Ascending aorta (tissue), 2 donors: ENCODE measurements at places on chromosomes 16 and 17.

DNA sequence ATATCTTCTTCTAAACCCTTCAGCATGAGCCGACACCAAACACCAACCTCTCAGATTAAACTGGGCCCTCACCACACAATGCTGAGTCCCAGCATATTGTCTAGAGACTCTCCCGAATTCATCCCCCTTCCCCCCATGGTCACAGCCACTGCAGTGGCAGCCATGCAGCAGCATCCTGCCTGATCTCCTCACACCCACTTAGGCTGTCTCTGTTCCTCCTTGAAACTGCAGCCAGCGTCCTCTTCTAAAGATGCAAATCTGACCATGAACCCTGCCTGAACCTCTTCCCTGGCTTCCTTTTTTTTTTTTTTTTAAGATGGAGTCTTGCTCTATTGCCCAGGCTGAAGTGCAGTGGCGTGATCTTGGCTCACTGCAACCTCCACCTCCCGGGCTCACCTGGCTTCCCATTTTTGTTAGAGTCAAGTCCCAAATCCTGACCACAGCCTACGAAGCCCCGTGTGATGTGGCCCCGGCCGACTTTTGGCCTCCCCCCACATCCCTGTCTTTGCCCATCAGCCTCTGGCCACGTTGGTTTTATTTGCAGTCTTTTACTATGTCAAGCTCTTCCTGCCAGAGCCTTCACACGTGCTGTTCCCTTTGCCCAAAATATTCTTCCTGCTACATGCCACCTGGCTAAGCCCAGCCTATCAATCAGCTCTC lies 2.8 kb downstream of the FA2H start:
- H3K27me3 ChIP-seq: peaks cover 11% of the 10 kb centered on the region
- no peak for DNase-seq
- no peak overlapping the region for H3K4me3 ChIP-seq
- peaks cover 6% of the 10 kb centered on the region for H3K4me1 ChIP-seq
- H3K36me3 ChIP-seq: no peaks in the 10 kb centered on the region

GRCh38 chr17:82053130-82053529 lies 1.4 kb downstream of the GPS1 start:
- peak overlapping the region; percentile 94 for H3K4me3 ChIP-seq
- no peak for DNase-seq
- H3K27me3 ChIP-seq: no peaks in the 10 kb centered on the region
- peaks cover 19% of the 10 kb centered on the region for H3K4me1 ChIP-seq

DNA sequence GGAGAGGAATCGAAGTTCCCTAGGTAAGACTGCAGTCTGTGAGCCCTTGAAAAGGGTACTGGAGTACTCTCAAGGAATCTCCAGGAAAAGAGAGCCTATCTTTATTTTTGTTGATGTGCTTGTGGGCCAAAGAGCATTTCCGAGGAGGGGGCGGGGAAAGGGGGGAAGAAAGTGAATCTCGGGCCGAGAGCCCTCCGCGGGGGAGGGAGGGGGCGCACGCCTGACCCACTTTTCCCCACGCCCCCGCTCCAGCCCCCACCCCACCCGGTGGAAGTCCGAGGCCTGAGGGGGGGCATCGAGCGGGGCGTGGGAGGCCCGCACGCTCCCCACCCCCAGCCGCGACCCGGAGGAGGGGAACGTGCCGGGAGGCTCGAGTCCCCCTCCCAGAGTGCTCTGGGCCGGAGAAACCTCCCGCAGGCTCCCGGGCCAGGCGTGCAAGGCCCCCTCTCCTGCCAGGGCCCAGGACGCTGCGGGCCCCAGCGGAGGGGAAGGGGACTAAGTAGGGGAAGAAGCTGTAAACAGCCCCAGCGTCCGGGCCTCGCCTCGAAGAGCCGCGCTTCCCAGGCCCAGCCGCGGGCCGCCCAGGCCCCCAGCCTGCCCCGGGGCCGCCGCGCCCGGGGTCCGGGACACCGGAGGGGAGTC lies 444 bp downstream of the HELZ start:
- H3K27ac ChIP-seq: peak overlapping the region; percentile 66
- H3K36me3 ChIP-seq: peaks cover under 1% of the 10 kb centered on the region
- DNase-seq: peak; percentile 49
- H3K4me3 ChIP-seq: peak overlapping the region; percentile 76
- no peaks in the 10 kb centered on the region for H3K27me3 ChIP-seq

DNA sequence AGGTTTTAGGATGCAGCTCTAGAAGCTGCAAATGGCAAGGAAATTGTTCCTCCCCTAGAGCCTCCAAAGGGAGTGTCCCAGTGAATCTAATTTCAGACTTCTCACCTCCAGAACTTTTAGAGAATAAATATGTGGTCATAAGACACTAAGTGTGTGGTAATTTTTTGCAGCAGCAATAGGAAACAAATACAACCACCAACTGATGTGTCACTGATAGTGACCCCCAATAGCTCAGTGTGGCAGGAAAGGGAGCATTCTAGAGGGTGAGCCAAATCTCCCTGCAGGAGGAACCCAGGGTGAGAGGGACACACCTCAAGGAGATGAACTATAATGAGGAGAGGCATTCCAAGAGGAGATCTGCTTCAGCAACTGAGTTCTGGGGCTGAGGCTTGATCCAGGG lies 4.1 kb downstream of the CCL4L2 start:
- no peak overlapping the region for H3K4me3 ChIP-seq
- no peaks in the 10 kb centered on the region for H3K36me3 ChIP-seq
- no peak for DNase-seq
- H3K27me3 ChIP-seq: no peaks in the 10 kb centered on the region

- no peaks in the 10 kb centered on the region for H3K27me3 ChIP-seq
- no peaks in the 10 kb centered on the region for H3K4me1 ChIP-seq
- DNase-seq: no peak
- no peaks in the 10 kb centered on the region for H3K36me3 ChIP-seq
- no peak overlapping the region for H3K4me3 ChIP-seq
- no peak overlapping the region for H3K27ac ChIP-seq
Observed at GRCh38 chr17:82892899-82893565, 53.2 kb upstream of the ZNF750 start.

DNA sequence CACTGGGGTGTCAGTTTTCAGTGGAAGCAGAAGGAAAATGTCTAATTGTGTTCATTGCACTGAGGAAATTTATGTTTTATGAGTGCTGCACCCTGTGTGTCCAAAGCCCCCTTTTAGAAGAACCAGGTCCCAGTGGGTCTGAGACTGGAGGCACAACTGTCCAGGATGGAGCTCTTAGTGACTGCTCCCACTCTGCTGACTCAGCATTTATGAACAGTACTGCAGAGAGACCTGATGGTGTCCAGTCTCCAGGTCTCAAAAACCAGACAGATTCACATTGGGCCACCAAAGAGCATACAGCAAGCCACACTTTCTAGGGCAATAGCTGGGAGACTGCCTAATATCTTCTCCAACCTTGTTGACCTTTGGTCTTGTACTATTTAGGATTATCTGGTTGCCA lies 321.9 kb downstream of the CBLN1 start:
- no peaks in the 10 kb centered on the region for H3K27me3 ChIP-seq
- DNase-seq: no peak

GRCh38 chr17:57666201-57666870 lies 78.8 kb downstream of the CCDC182 start:
- no peak overlapping the region for H3K27ac ChIP-seq
- H3K4me3 ChIP-seq: no peak overlapping the region
- H3K36me3 ChIP-seq: no peaks in the 10 kb centered on the region

DNA sequence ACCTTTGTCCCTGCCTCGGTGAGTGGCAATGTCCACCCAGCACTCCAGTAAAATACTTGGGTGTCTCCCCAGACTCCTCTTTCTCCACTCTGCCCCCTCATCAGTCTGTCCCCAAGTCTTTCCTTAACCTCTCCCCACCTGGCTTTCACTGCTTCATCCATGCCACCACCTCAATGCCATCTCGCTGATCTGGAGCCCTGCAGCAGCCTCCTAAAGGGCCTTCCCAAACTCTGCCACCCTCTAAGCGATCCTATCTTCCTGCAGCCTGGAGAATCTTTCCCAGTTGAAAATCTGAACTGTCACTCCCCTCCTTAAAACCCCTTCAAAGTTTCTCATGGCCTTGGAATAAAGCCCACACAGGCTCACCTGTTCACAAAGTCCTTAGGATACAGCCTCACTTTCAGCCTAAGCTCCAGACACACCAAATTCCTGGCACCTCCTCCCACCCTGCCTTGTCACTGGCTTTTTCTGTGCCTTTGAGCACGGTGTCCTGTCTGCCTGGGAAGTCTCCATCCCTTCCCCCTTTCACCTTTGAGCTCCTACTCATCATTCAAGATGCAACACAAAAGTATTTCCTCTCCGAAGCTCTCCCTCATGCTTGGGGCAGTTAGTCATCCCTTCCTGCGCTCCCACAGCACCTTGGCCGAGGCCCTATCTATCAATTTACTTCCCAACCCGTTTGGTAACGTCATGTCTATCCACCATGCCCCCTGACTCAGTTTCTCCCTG lies 2.8 kb downstream of the WNK4 start:
- no peak overlapping the region for H3K27ac ChIP-seq
- peaks cover 12% of the 10 kb centered on the region for H3K27me3 ChIP-seq
- H3K36me3 ChIP-seq: peaks cover 10% of the 10 kb centered on the region
- DNase-seq: no peak

DNA sequence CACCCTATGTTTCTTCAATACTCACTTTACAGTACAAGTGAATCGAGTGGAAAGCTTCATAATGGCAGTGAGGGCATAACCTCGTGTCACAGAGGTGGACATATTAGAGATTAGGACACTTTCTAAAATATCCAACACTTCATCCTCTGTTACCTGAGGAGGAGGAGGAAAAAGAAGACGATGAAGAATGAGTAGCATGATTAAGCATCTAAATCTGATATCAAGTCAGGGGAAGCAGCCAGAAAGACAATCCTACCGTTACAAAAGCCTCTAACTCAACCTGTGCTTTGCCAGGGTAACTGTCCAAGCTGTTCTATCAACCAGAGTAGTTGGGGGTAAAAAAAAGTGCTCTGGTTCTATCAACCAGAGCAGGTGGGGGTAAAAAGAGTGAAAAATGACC lies 23.7 kb upstream of the PHLPP2 start:
- peaks cover 63% of the 10 kb centered on the region for H3K36me3 ChIP-seq
- H3K27me3 ChIP-seq: no peaks in the 10 kb centered on the region
- no peaks in the 10 kb centered on the region for H3K4me1 ChIP-seq
- H3K27ac ChIP-seq: no peak overlapping the region

DNA sequence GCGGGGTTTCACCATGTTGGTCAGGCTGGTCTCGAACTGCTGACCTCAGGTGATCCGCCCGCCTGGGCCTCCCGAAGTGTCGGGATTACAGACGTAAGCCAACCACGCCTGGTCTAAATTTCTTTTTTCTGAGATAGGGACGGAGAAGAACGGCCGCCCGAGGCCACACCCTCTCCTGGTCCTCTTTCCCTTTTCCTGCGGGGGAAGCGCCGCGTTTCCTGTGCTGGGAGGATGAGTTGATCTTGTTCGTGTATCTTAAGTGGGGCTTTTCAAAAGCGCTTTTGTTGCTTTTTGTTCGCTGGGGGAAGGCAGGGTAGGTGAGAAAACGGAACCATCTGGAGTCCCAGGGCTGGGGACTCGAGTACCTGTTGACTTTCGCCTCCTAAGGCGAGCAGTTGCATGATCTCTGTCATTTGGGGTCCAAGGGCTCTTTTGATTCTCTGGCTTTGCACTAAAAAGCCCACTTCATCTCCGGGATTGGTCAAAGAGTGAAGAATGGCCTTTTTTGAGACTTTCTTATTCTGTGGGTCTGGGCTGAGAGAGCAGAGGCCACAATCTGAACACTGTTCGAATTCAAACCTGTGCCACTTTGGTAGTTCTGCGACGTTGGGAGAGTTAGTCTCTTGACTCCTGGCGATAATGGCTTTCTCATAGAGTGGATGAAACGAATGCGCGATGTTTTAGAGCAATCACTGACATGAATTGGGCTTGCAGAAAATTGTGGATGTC lies 1.3 kb downstream of the FUS start:
- H3K27me3 ChIP-seq: no peaks in the 10 kb centered on the region
- H3K27ac ChIP-seq: peak overlapping the region; percentile 98
- peaks cover 41% of the 10 kb centered on the region for H3K36me3 ChIP-seq
- peaks cover 5% of the 10 kb centered on the region for H3K4me1 ChIP-seq
- H3K4me3 ChIP-seq: peak overlapping the region; percentile 92
- no peak for DNase-seq

GRCh38 chr17:72534776-72535175 lies 414.0 kb downstream of the SOX9 start:
- no peak overlapping the region for H3K27ac ChIP-seq
- no peaks in the 10 kb centered on the region for H3K27me3 ChIP-seq
- DNase-seq: no peak
- no peaks in the 10 kb centered on the region for H3K36me3 ChIP-seq
- no peak overlapping the region for H3K4me3 ChIP-seq

DNA sequence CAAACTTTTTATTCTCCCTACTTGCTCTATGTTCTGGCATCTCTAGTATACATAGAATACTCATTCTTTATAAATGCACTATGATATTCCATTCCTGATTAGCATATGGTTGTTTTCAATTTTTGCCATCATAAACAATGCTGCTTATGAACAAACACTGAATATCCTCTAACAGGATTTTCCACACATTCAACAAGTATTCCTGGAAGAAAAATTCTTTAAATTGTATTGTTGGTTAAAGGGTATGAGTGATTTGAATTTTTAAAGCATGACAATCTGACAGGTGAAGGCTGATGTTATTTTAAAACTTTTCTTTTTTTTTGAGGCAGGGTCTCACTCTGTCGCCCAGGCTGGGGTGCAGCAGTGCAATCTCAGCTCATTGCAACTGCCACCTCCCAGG lies 11.5 kb downstream of the APPBP2 start:
- H3K4me3 ChIP-seq: no peak overlapping the region
- H3K4me1 ChIP-seq: no peaks in the 10 kb centered on the region
- no peak overlapping the region for H3K27ac ChIP-seq
- H3K36me3 ChIP-seq: peaks cover 20% of the 10 kb centered on the region
- no peaks in the 10 kb centered on the region for H3K27me3 ChIP-seq

DNA sequence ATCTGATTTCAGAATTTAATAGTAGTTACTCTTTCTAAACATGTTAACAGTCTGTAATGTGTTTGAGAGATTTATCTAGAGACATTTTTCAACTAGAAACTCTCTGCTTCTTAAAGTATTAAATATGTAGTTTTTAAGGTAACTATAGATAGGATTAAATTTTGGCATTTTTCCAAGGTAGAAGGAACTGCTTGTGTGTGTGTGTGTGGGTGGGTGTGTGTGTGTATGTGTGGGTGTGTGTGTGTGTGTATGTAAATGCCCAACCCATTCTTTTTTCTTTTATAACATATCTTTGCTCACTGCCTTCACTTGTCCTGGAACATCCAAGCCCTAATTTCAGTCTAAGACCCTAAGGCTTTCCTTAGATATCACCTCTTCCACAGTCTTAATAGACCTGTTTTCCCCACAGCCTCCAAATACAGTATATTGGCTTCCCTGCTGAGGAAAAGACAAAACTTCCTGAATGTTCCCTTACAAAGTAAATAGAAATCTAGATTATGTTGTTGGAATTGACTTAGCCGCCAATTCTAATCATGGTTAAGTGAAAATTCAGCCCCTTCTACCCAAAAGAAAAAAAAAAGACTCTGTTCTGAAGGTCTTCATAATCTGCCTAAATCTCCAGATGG lies 33.5 kb downstream of the NUP93 start:
- no peaks in the 10 kb centered on the region for H3K27me3 ChIP-seq
- DNase-seq: no peak
- H3K27ac ChIP-seq: no peak overlapping the region
- peaks cover 2% of the 10 kb centered on the region for H3K4me1 ChIP-seq
